Skeletal muscle cell (primary cell): ENCODE measurements at places on chromosomes 6 and 20.

DNA sequence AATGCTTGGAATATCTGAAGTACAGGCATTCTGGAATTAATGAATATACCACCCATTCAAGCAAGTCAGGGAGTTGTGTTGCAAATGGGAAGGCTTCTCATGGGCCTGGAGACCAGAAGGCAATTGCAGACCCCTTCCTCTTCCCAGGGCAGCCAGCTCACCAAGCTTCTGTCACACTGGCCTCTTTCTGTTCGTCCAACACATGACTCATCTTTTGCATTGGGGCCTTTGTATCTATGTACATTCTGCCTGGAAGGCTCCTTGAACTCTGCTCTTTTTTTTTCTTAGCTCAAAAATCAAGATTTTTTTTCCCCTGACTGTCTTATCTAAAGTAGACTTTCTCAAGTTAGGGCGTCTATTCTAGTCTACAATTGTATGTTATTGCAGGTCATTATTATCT lies 132.9 kb upstream of the MYLIP start:
- no peak for DNase-seq

DNA sequence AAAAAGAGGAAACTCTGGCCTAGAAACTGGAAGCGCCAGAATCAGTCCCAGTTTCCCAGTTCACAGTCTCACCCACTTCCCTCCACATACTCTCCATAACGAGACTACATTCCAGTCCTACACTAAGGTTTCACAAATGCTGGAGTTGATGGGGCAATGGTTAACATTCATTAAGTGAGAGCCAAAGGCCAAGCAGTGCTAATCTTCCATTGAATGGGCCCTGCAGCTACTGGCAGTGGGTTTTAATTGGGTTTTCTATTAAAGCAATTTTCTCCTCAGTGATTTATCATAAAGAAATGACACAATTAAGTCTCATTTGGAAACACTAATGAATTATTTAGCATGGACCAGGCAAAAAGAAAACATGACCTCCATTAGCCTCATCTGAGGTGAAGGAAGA lies 20.8 kb upstream of the NRSN1 start:
- no peak for DNase-seq

DNA sequence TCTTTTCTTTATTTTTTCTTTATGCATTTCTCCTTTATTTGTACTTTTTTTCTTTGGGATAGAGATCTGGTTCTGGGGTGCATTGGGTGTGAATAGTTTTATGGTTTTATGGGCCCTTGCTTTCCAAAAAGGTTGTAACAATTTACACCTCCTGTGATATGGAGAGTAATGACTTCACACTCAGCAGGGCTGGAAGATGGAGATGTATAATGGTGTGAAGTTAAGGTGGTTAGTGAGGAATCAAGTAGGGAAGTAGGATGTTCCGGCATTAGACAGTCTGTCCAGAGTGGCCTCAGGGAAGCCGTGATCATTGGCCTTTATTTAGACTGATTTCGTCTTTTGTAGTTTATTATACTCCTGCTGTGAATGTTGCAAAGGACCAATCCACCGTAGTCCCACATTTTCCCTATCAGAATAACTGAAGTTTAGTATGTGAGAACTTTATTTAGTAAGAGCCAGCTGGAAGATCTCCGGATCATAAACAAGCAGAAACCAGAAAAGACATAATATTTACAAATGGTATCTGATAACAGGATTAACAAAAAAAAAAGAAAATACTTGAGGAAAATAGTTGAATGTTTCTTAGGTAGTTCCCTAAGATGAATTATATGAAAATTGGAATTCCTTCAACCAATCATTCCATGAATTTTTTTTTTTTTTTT lies 255.5 kb downstream of the TBC1D7 start:
- DNase-seq: no peak

- no peak for DNase-seq
These were observed 3.3 kb upstream of the STK38 start for GRCh38 chr6:36550473-36551000.

GRCh38 chr20:47726632-47727031 lies 58.6 kb downstream of the SULF2 start:
- no peak for DNase-seq

DNA sequence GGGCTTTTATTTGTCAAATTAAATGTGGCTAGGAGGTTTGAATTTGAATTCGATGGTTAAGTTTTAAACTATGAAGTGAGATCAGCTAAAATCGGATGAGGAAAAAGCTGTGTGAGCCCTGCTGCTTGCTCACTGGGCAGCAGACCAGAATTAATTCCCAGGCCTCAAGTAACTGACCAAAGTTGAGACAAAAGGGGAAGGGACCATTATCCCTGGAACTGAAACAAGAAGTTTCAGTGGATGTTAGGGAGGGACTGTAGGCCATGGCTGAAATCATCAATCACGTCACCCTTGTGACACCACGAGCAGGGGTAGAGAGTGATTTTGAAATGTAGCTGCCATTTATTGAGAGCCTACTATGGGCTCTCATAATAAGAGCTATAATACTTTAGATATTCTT lies 7.0 kb upstream of the PRSS35 start:
- no peak for DNase-seq
